ENCODE measurements at places on chromosomes 6 and 20.
A peak's percentile ranks its signal among the peaks of the same experiment; 100 is the strongest.

DNA sequence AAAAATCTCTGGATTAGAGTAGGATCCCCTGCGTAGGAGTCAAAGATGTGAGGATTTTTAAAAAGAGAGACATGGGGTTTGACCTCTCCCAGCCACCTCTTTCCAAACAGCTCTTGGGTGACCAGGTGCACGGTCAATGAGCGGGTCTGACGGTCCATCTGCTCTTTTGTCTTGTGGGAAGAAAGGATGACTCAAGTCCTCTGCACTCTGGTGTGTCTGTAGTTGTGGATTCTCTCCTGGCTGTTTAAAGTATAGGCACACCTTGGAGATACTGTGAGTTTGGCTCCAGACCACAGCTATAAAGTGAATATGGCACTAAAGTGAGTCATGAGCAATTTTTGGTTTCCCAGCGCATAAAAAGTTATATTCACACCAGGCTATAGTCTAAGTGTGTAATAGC, 209.8 kb downstream of the BMP7 start:
- no peak for DNase-seq

- DNase-seq, result no peak
Observed at GRCh38 chr6:23002044-23002619, 432.8 kb downstream of the HDGFL1 start.

- DNase-seq, result peak; percentile 38
Observed at GRCh38 chr20:35511814-35512420, 17.5 kb downstream of the C20orf173 start.

GRCh38 chr20:50292591-50293283, 102.1 kb downstream of the CEBPB start:
- peak; percentile 96 for DNase-seq

DNA sequence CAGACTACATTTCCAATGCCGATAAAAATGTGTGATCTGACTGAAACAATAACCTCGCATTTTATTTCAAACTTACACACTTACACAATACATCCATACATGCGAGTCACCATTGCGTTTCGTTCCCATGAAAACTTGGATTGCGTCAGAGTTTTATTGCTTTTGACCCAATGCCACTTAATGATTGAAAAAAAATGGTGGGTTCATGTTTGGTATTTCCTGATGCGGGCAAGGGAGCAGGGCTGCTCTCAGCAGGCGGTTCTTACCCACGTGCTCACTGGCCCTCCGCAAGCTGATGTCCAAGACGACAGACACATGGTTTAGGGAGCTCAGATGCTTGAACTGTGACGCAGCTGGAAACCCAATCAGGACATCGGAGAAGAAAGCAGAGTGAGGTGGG, 281.0 kb upstream of the SULF2 start:
- DNase-seq, result peak; percentile 88

DNA sequence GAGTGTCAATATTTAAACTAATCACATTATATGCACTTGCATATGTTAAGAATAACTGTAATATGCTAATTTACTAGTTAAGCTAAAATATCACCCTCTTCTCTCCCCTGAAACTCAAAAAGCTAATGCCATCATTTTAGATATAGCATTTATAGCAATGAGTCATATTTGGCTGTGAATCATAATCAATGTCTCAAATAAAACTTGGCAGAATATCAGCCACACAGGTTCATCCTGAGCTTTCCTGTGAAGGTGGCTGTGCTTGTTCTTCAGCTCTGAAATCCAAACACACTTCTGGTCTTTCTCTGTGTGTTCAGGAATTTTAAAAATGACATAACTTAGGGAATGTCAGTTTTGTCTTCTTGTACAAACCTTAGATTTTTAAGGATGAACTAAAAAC, 12.8 kb upstream of the PNRC1 start:
- DNase-seq, result no peak

GRCh38 chr6:1494671-1495070, 105.3 kb downstream of the FOXF2 start:
- DNase-seq, result no peak

DNA sequence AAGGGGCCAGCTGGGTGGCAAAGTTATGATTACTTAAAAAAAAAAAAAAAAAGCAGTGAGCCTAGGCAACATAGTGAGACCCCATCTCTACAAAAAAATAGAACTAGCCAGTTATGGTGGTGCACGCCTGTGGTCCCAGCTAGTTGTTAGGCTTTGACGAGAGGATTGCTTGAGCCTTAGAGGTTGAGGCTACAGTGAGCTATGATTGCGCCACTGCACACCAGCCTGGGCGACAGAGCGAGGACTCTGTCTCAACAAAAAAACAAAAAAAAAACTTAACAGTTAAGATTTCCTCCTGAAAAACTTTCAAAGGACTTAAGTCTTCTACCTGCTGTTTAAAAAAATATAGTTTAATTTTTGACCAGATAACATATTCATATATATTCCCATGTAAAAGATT, 2.4 kb downstream of the GTSF1L start:
- no peak for DNase-seq

- DNase-seq, result peak; percentile 1
Observed at GRCh38 chr20:15240801-15241200, 903.4 kb upstream of the FLRT3 start.

- no peak for DNase-seq
Observed at GRCh38 chr6:98977671-98978292, 30.0 kb upstream of the FBXL4 start.

DNA sequence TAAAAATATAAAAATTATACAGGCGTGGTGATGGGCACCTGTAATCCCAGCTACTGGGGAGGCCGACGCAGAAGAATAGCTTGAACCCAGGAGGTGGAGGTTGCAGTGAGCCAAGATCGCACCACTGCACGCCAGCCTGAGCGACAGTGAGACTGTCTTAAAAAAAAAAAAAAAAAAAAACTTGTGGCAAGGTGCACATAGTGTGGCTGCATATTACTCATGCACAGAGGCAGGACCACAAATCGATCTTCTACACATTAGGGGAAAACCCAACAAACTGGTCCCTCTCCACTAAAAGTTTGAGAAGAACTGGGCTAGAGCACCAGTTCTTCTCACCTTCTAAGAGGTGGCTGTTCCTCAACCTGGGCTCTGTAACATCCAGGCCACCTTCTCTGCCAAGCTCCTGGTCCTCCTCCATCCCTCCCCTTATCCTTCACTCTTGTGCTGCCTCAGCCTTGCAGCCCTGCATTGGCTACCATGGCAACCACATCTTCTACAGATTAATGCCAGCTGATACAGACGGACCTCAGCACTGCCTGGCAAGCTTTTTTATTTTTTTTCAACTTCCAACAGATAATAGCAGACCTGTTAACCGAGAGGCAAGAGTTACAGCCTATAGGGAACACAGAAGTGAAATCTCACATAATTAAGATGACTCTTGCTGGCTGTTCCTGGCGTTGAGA, 88.0 kb downstream of the ATP9A start:
- DNase-seq, result no peak

DNA sequence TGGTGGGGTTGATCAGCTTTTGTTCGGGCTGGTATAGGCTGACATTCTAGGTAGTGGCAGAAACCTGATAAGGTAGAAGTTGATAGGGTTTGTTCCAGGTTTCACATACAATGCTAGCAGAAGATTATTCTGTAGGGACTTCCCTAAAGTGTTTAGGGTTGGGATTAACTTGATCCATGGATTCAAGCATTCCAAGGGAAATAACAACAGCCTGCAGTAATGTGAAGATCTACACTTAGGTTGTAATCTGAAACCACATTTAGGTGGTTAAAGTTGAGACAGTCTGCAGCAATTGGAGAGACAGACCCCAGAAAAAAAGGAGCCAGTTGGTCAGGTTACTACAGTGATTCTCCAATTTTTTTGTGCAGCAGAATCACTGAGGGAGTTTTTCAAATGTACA, 56.1 kb downstream of the GJA1 start:
- DNase-seq, result no peak

GRCh38 chr6:120378582-120379220, 955.6 kb downstream of the TBC1D32 start:
- peak; percentile 10 for DNase-seq

GRCh38 chr6:22350109-22350508, 53.3 kb upstream of the PRL start:
- no peak for DNase-seq

DNA sequence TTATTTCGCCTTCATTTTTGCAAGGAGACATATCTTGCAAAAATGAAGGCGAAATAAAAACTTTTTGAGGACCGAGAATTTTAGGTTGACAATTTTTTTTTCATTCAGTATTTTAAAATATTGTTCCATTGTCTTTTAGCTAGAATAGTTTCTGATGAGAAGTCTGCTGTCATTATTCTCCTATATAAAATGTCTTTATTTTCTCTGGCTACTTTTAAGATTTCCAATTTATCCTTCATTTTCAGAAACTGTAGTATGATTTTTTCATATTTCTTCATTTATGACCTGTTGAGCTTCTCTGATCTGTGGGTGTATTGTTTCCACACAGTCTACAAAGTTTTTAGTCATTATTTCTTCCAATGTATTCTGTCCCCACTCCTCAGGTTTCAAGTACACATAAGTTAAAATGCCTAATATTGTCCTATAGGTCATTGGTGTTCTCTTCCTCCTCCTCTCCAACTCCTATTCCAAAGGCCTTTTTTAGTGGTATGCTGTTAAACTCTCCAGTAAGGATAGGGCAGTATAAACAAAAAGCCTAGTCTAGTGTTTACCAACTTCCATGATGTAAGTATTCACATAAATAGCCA, 15.7 kb downstream of the AHI1 start:
- no peak for DNase-seq

- DNase-seq, result no peak
Observed at GRCh38 chr6:163605385-163606097, 191.0 kb downstream of the QKI start.

- DNase-seq, result no peak
Observed at GRCh38 chr20:48031122-48031521, 245.8 kb upstream of the SULF2 start.

- DNase-seq, result no peak
Observed at GRCh38 chr20:5141615-5142014, 14.8 kb downstream of the CDS2 start.

GRCh38 chr20:19907326-19908056, 109.7 kb upstream of the NAA20 start:
- no peak for DNase-seq

- no peak for DNase-seq
Observed at GRCh38 chr6:35392111-35392702, 49.8 kb downstream of the PPARD start.

- no peak for DNase-seq
Observed at GRCh38 chr6:20729086-20729485, 194.8 kb downstream of the CDKAL1 start.

- no peak for DNase-seq
Observed at GRCh38 chr6:79313254-79313653, 78.8 kb upstream of the HMGN3 start.

DNA sequence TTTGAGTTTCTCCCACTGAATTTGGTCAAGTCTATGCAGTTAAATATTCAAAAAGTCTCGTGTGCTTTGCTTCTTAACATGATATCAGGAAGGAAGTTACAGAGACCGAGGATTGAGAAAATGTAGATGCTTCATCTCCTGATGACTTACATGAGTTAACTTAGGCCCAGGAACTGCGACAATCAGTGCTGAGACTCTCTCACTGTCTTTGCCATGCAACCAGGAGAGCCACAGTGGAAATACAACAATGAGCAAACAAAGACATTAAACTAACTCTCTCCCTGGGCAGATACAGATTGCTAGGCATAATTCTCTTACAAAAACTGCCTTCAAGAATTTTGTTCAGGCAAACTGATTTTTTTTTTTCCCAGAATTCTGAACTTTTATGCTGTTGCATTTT, 440.6 kb upstream of the EPHA7 start:
- DNase-seq, result no peak

DNA sequence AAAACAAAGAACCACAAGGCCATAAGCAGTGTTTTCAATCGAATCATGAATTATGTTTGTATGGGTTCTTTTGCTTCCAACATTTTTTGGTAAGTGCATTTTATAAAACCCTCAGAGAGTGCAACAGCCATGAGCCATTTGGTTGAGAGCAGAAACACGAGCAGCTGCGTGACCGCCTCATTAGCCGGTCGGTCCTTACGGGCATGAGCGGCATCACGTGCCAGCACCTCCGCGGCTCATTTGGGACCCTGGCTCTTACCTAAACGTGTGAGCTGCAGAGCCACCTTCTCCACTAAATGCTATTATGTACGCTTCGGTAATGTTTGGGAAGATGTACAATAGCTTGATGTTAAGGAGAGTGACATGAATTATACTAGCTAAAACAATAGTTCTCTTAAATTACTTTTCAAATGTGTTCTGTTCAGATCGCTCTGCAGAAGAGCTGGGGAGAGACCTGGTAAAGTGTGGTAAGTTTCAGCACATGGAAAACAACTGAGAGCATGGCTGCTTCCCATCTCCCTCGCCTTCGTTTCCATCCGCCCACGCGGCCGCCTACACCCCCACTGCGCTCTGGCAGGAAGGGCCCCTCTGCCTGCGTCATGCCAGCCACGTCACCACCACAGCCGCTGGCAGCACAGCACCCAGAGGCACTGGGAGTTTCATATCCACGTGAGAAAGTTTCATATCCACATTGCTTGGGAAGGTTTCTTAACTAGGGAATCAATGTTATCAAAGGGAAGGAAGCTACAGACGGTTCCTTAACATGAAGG, 23.7 kb upstream of the PDE10A start:
- no peak for DNase-seq

DNA sequence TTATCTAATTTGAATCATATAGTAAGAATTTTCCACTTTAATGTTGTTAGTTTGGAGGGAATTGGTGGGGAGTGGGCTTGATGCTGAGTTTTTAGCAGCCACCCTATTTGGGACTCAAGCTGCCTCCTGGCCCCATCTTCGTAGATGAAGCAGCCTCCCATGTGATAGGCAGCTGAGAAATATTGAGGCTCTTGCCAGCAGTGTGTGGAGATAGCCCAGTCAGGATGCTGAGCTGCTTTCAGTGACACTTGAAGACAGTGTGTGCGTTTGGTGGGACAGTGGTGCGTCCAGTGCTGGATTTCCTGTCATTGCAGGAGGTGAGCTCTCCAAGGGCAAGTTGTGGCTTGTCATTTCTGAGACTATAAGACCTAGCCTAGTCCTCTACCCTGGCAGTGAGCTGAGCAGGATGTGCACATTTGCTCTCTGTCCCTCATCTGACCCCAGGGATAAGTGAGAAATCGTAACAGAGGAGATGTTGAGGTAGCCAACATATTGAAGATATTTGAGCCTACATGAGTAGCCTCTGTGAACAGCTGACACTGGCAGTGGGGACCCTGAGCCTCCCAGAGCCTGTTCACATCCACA, 47.9 kb upstream of the RNF8 start:
- no peak for DNase-seq

DNA sequence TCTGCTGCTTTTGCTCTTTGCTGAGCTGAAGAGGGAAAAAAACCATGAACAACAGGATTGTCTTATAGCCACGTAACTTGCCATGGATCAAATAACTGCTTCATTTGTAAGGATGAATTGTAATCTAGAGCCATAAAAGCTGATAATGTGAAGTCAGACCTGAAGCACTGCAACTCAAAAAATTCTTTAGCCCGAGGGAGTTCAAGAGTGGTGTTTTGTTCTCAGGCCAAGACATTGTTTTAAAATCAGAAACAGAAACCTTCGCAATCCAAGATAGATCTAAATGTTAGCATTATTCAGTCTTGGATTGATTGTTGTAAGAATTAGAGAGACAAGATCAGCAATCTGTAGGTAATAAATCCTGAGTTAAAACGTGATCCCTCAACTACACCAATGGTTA, at the start of gene TRAPPC3L:
TSS of gene TRAPPC3L (minus strand) at position 34 of the 400 bp plus-strand sequence. CDS start 170 bp downstream, outside the sequence.
- DNase-seq, result no peak
